ENCODE measurements at places on chromosomes 4 and X.

DNA sequence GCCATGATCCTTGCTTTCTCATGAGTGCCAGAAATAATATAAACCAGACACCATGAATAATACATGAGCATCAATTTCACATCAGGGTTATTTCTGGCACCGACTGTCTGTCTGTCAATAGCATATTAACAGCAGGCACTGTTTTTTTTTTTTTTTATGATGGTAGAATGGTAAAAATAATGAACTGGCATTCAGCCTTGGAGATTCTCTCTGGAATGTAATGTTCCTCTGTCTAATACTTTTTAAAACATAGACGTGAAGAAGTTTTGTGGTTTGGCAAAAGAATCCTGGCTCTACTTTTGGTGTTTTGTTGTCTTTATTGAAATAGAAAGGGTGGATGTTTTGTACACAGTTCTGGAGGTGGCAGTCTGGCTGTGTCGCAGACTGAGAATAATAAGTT, 874.6 kb upstream of the PRKX start:
- no peak for DNase-seq

GRCh38 chr4:82988323-82988832, 22.2 kb downstream of the LIN54 start:
- DNase-seq: no peak

GRCh38 chrX:45815441-45815840, 614.8 kb upstream of the DIPK2B start:
- no peak for DNase-seq

GRCh38 chr4:78622253-78622979, 70.8 kb downstream of the ANXA3 start:
- no peak for DNase-seq

- no peak for DNase-seq
Observed at GRCh38 chr4:125679989-125680388, 365.2 kb downstream of the FAT4 start.

- DNase-seq: no peak
Observed at GRCh38 chr4:14125375-14126129, 498.0 kb upstream of the BOD1L1 start.

DNA sequence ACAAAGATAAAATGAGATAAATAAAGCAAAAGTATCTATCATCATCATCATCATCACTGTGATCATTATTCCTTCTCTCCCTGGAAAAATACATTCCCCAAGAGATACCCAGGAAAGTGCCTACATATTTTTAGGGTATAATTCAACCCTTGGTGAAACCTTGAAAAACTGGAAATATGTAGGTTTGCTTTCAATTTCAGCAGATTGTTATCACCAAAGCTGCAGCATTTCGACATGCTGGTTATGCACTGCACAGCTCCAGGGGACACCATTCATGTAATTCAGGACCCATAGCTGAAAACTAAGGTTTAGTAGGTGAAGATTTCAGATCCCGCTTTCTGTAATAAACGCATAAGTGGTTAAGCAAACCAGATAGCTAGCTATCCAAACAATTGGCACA, 28.4 kb upstream of the FBXW7 start:
- no peak for DNase-seq

DNA sequence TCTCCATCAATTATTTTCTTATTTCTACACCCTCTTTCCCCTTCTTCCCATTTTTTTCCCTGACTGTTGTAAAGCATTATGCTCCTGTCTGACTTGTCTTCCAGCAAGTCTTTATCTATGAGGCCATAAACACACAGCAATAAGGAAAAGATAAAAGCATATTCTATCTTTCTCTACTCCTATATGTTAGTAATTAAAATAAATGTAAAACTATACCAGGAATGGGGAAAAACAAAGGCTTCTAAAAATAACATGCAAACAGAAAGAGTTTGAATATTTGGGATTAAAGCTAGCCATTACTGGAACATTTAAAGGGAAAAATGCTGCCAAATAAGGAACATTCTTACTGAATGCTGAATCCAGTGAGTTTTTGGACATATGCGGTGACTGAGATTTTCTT, 471.7 kb upstream of the HS3ST1 start:
- no peak for DNase-seq

GRCh38 chrX:141928432-141928831, 24.7 kb downstream of the MAGEC1 start:
- DNase-seq: no peak

DNA sequence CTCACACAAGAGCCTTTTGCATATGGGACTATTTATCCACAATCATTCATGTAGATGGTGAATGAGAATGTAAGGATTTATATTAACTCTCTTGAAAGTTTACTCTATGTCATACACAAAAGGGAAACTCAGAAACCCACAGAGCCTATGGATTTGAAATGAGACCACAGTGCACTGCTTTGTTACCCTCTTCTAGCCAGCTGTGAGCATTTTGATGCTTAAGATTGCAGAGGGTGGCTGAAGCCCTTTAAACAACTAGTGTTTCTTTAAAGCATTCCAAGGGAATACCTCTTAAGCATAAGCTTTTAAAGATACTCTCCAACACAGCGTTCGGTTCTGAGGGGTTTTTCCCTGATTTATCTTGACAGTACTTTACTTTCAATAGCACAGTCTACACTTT, 113.9 kb downstream of the NKX6-1 start:
- no peak for DNase-seq

DNA sequence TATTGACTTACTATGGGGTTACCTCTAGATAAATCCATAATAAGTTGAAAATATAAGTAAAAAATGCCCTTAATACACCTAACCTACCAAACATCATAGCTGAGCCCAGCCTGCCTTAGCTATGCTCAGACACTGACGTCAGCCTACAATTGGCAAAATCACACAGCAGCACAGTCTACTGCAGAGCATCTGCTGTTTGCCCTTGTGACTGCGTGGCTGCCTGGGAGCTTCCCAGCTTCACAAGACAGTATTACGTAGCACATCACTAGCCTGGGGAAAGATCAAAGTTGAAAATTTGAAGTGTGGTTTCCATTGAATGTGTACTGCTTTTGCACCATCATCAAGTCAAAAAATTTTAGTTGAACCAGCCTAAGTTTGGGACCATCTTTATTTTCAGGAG, 8.8 kb downstream of the HTT-AS start:
- no peak for DNase-seq

- DNase-seq: no peak
Observed at GRCh38 chr4:10421344-10422055, 35.7 kb downstream of the ZNF518B start.

- DNase-seq: no peak
Observed at GRCh38 chr4:40607221-40607620, 22.4 kb downstream of the RBM47 start.

- DNase-seq: no peak
Observed at GRCh38 chr4:10589321-10589720, 95.2 kb downstream of the CLNK start.

- DNase-seq: no peak
Observed at GRCh38 chr4:8267077-8267476, 2.5 kb upstream of the HTRA3 start.

DNA sequence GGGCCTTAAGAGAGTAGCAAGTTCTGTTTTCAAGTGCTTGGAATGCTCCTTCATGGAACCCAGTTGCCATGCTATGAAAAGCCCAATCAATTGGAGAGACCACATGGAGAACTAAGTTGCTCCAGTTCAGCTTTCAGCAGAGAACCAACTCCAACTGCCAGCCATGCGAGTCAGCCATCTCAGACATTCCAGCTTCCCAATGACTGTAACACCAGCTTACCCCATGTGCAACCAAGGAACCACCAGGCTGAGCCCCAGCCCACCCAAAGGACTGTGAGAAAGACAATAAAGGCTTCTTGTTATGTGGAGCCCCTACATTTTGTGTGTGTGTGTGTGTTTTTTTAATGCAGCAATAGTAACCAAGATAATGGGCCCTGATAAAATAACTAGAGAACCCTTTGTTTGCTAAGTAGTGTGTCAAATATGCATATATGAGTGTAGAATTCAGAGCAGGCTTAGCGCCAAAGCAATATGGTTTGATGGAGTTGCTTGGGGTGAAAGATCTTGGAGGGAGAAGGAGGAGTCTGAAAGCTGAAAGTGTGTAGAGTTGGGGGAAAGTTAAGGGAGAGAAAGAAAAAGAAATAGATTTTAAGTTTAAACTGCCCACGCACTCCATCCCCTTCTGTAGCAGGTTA, 35.0 kb upstream of the CCKAR start:
- DNase-seq: no peak

- DNase-seq: no peak
Observed at GRCh38 chrX:33831211-33831610, 300.9 kb downstream of the FAM47A start.

GRCh38 chr4:112975567-112976355, 73.7 kb upstream of the ANK2 start:
- no peak for DNase-seq

GRCh38 chr4:174579421-174579820, 57.1 kb upstream of the HPGD start:
- DNase-seq: no peak

DNA sequence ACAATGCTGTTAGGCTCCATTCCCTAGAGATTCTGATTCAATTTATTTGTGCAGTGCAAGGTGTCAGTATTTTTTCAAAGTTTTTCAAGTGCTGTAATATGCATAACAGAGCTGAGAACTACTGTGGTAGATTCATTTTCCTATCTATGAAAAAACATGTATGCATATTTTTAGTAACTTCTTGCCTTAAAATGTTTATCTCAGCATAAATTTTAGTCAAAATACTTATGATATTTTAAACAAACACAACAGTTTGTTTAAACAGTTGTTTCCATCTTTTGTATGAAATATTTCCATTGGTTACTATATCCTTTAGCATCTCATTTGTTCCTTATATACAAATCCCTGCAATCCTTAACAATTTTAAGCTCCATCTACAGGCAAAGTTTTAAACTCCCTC, 624.8 kb upstream of the ADGRL3 start:
- no peak for DNase-seq

DNA sequence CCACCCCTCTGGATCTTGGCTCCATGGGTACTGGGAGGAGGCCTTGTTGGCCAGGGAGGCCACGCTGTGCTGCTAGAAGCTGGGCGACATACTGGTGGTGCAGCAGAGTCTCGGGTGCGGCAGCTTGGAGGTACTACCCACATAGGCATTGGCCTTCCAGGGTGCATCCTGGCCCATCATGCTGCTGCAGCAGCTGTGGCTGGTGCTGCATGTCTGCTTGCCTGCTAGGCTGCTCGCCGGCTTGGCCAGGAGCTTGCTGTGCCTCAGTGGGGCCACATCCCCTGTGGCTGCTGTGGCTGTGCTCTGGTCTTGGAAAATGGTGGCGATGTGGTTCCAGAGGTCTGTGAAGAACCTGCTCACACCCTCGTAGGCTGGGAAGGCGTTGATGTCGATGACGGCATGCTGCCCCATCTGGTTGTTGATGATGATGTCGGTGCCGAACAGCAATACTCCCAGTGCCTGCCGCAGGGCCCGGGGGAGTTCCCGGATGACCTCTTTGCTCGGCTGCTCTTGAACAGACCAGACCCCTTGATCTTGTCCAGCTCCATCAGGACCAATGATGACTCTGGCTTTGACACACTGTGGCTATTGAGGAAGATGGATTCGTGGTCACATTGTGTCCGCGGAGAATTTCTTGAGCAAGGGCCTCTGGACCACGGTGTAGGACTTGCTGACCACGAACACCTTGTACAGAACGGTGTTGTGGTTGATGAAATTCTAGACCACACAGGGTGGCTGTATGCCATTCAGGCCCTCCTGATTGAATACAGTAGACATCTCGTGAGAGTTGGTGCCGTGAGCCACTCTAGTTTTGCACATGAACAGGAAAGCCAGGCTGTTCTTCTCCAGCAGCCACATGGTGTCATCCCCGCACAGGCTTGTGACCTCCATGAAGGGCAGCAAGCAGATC, 11.8 kb downstream of the RBM10 start:
- DNase-seq: no peak
